ENCODE measurements at places on chromosomes 7 and 10.

DNA sequence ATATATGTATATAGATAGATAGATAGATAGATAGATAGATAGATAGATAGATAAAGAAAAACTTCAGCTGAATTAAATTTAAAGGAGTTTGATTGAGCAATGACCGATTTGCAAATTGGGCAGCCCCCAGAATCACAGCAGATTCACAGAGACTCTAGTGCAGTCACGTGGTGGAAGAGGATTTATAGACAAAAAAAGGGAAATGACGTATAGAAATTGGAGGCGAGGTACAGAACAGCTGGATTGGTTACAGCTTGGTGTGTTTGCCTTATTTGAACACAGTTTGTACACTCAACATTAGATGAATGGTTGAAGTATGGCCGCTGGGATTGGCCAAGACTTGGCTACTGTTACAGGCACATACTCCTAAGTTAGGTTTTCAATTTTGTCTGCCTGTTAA, 8.2 kb upstream of the PODXL start:
- DNase-seq = no peak

DNA sequence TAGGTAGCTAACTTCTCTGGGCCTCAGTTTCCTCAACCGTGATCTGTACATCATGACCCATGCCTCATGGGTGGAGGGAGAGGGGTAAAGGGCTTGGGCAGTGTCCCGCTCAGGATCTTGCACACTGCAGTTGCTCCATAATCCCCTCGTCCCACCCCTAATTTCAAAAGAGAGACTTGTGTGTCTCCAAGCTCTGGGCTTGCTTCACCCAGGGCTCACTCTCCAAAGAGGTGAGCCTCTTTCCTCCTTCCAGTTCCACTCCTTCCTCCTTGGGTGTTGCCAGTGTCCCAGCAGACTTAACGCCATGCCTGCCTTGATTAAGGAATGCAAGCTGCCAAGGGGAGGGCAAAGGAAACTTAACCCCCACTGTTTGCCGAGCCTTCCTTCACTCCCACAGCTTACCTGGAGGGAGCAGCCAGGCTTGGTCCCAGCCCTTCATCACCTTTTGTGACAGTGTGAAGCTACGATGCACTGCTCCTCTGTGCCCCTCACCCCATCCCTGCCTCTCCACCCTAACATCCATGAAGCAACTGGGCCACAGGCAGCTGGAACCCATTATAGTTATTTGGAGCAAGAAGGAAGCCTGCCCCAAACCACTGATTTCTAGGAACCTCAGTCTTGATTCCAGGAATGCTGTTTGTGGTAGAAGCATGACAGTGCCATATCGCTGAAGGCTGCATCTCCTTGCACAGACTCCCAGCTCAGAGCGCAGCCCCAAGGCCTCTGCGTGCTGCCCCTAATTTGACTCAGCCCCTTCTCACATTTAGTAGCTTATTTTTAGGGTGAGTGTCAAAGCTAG, 363.3 kb downstream of the TNS3 start:
- no peak for DNase-seq

DNA sequence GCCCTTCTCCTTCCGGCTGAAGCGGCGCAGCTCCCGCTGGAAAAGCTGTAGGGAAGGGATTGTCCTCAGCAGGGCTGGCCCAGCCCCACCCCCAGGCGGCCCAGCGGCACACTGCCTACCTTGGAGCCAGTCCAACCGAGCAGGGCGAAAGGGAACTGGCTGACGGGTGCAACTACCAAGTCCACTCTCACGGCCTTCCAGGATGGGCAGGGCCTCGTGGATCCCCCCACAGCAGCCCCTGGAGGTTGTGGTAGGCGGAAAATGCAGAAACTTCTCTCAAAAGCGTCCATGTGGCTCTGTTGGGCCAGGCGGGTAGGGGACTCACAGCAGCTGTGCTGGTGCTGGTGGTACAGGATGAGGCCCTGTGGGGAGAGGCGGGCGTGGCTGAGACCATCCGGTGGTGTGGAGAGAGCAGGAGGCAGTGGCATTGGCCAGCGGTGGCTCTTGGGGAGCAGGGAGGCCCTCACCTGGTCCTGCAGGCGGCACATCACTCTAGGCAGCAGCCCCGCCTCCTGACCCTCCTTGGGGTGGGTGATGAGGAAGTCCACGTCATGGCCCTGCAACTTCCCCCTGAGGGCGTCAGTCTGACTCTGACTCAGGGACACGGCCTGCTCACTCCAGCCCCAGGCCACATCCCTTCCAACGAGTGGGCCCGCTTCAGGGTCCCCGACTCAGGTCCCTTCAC, 8.4 kb upstream of the PGAM2 start:
- DNase-seq = no peak

DNA sequence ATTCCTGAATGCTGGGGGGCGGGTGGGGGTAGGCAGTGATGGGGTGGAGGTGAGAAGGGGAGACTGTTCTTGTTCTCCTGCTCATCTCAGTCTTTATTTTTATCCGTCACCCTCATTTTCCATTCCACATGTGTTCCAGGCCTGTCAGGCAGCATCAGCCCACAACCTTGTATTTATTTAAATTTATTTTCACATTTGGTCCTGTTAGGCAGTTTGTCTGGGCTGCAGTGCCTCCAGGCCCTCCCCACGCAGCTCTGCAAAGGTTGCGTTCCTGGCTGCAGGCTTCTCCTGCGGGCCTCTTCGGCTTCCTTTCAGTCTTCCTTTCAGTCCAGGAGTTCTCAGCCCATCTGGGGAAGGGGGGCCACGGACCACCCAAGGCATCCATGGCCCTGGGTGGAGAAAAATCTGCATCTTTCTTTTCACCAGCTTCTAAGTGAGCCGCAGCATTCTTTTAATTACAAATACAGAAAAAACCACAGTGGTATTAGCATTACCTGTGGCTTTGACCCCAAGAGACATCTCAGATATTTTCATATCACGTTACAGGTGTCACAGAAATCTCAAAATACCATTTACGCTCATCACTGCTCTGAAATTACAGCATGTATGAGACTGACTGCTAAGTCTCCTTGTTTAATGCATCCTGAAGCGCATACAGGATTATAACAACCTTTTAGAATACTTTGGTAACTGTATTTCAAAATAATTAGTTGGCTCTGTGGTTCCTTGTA, 94.0 kb downstream of the C10orf105 start:
- DNase-seq = no peak

DNA sequence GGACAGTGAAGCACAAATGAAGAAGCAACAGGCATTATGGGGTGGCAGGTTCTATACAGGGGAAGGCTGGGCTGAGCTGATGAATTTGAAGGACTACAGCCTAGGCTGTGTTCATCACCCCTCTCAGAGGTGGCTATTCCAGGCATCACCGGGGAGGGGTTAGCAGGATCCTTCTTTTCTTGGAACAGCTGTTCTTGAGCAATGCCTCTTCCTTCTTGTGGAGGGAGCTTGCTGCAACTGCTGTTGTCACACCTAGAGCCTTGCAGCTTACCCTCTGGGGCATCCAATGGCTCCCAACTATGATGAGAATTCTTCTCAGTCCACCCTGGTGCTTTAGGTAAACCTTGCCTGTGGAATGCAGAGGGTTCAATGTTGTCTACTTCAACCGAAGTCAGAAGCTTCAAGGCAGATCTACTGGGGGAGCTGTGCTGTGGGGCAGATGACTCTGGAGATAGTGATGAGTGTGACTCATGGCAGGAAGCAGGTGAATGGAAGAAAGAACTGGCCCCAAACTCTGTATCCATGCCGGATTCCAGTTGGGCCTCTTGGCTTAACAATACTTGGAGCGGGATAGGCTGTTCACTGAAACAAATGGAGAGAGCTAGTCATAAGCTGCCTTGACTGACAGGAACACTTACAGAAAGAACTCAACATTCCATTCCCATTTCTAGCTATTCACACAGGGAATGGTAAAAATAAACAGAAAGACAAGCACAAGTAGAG, 21.5 kb upstream of the PPP3CB start:
- no peak for DNase-seq

DNA sequence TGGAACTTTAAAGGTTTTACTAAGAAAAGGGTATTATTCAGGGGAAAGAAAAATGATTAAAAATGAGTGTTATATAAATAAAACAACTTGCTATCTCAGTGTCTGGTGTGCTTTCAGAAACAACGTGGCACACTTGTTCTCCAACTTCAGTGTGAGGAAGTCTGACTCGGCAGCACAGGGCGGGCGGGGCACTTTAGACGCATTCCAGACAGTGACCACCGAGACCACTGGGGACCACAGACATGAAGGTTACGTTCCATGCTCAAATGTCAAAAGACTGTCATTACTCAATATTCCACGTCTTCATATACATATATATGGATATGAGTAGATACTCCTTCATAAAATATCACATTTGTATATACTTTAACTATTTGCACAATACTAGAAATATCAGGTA, 87.0 kb downstream of the LARP4B start:
- DNase-seq = no peak
